ENCODE measurements at places on chromosomes 3 and 15.

DNA sequence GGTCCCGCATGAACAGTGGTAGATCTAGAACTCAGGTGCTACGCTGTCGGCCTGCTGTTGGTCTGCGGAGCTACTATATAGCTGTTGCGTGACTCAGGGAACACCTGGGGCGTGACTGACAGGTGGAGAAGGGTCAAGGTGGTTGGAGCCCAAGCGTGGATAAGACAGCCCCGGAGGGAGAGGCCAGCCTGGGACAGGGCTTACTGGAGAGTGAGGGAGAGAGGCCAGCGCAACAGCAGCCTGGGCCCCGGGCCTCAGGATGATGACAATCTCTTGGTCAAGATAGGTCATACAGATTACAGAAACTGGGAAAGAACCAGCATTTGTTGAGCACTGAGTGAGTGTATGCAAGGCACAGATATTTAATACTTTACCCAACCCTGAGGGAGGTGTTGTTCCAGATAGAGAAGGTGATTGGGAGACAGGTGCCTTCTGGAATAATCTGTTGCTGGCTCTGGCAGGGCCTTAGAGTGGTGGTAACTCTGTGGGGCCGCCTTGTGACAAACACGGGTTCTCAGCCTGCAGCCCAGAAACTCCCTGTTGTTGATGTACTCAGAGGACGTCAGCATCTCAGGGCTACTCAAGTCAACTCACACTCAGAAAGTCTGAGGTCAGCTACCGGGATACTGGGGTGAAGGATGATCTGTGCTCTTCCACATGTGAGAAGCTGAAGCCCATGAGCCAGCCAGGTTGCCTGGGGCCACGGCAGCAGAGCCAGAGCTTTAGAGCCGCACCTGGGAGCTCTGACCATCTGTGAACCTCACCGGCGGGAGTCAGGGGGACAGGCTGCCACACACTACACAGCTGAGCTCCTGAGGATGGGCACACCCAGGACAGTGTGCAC, 265.4 kb upstream of the HES1 start:
- no peak for DNase-seq

- no peak for DNase-seq
Observed at GRCh38 chr3:6182476-6182875, 678.4 kb upstream of the GRM7 start.

DNA sequence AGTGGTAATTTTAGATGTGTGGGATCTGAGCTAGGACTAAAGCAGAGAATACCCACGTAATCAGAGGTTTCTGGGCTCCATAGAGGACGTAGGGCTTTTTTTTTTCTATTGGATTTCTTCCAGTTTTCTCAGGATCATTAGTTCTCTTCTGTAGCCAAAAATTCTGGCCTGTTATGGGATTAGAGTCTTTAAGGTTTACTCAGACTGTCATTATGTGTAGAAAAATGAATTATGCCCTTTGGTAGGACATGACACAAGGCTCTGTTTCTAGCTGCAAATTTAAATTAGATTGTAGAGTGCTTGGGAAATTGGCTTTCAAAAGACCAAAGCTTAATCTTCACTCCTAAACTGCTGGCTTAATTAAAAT, 1.9 kb downstream of the SETD5 start:
- no peak for DNase-seq

- DNase-seq = no peak
Observed at GRCh38 chr3:143109861-143110260, 9.7 kb upstream of the CHST2 start.

GRCh38 chr3:153159771-153160397, 2.1 kb upstream of the RAP2B start:
- no peak for DNase-seq
